ENCODE measurements at places on chromosomes 1 and 21. TPM values are rescaled to one million over a fixed set of nuclear protein-coding genes. Genes with fewer than 3 reads are reported as not detected.
A peak's percentile ranks its signal among the peaks of the same experiment; 100 is the strongest.

DNA sequence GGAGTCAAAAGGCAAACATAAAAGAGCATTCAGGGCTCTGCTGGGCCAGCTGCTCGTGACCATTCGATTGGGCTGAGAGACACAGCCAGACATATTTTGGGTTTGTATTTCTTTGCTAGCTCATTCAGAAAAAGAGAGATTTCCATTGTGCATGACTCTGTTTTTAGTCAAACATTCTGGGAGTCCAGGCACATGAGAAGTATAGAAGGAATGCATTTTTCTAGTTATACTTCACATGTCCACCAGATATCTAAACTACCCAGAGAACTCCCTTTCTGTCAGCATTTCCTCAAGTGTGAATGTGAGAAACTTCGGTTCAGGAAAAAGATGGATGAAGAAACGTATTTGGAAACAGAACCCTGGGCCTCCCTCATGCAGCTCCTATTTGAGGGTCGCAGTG, 6.3 kb upstream of the KCNE1 start:
- DNase-seq = peak; percentile 48

DNA sequence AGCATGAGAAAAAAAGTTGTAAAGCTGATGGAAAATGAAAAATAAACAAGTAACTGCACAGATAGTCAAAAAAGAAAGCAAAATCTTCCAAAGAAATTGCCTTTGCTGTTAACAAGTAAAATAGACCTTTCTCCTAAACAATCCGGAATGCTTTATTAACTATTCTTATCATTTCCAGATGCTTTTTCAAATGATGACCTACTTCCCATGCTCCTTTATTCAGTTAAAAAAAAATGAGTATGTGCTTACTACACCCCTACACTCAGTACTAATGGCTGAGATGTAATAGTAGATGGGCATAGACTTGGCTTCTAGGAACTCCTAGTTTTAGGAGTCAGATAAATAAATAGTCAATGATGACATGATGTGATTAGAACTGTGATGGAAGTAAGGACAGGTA, 108.5 kb downstream of the NIBAN1 start:
- DNase-seq = no peak

POFUT2 gene
- polyA plus RNA-seq = 58.5 TPM

- no peak for DNase-seq
Measured at GRCh38 chr1:85088408-85088784, 40.1 kb upstream of the MCOLN3 start.

DNA sequence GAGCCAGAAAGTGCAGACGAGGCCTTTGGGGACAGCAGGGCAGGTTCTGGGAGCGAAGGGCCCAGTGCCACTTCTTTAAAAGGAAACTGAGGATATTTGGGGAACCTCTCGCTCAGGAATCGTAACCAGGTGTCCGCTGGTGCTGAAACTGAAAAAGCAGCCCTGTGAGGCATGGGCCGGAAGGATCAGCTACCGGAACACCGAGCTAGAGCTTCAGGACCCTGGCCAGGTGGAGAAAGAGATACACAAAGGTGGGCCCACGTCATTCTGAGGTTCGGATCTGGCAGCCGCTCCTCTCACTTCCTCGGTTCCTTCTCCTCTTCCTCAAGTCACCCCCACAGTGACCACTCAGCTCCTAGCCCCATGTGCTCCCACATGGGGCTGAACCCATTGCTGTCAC, 18.1 kb downstream of the MX2 start:
- no peak for DNase-seq

DNA sequence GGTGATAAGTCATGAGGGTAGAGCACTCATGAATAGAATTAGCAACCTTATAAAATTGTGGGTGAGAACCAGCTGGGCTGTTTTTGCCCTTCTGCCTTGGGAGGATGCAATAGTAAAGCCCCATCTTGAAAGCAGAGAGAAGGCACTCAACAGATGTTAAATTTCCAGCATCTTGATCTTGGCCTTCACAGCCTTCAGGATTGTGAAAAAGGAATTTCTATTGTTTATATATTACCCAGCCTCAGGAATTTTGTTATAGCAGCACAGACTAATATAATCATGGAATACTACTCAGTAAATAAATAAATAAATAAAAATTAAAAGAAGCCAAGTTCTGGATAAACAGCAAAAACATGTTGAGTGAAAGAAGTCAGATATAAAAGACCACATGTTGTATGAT, 175.2 kb downstream of the KCNT2 start:
- peak; percentile 4 for DNase-seq

DNA sequence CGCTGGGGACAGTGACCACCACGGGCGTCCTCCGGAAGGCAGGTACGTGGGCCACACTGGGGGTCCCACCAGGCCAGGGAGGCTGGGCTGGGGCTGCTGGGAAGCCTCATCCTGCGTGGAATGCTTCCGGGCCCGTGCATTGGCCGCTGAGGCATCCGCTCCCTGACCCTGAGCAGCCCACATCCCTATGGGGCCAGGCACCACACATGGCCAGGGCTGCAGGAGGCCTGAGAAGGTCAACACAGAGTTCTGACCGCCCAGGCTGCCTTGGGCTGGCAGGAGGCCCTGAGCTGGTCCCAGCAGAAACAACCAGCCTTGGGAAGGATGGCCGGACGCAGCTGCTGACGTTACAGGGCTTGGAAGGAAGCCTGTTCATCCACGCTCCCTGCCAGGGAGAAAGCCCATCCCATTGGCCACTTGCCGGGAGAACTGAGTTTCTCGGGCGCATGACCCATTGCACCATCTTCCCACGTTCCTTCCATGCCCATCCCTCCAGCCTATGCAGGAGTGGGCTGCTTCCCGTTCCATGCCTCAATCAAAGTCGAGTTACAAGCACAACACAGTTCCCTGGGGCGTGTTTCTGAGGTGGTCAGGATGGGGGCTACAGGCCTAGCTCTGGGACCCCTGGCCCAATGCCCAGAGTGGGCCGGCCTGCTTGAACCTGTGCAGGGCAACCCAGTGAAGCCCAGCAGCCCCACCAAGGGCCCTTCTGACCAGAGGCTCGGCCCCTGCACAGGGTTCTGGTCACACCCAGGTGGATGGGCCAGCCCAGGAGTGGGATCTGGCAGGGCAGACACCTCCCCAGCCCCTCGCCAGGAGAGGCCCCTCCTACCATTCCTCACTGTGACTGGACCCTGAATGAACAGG, 31.7 kb downstream of the TRIM11 start:
- peak; percentile 94 for DNase-seq

TSNAX gene
- polyA plus RNA-seq = 19.6 TPM

GRCh38 chr1:65687428-65688214, 105.1 kb upstream of the PDE4B start:
- peak; percentile 60 for DNase-seq

Measured in IMR-90 (cell line).